ENCODE measurements at places on chromosomes 11 and 22.

DNA sequence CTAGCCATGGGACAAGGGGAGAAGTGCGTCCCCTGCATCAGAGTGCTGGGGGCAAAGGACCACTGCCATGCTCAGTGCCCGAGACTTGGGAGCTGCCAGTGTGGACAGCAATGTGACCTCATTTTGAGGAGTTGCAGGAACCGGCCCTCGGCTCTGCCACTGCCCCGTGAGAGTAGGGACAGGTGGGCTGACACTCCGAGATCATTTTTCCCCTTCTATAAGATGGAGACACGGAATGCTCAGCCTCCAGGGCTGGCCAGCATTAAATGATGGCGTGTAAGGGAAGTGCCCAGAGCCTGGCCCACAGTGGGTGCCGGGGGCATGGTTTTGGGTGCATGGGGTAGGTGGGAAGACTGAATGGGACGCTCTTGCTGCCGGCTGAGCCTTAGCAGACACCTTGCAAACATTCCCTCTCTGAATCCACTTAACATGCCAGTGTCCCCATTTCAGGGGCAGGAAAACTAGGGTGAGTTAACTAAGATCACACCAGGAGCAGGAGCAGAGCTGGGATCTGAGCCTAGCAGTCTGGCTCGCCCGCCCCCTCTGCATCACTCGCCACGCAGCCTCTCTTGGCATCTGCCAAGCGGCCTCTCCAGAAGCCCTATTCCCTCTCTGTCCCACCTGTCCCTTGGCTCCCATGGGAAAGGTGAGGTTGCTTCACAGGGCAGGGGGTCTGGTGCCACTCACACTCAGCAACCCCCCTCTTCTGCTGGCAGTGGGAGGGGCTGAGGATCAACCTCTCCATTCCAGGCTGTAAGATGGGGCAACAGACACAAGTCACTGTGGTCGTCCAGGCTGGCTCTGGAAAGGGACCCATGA is 13.6 kb downstream of the NPTXR start:
- DNase-seq = no peak

DNA sequence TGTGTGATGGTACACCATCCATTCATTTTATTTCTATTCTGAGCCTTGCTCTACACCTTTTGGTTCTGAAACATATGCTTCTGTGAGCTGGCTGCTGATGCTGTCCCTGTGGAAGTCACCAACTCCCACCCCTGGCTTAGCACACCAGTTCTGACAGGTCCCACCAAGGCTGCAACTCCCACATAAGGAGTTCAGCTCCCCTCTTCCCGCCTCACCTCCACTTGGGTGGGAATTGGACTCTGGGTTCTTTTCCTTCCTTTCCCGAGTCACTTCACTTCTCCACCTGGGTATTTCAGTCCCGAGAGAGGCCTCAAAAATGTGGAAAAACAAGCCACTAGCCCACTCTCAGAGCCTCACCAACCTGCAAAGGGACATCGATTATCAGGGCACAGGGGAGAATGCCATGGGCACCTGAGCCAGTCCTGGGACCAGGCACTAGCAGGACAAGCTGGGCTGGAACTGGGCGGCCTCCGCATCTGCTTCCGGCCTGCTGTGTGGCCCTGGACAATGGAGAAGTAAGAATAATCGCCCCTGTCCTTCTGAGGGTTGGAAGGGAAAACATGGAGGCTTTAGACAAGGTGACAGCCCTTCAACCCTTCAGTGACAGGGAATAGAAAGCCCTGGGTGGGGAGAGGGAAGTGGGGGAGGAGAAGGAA is 80.1 kb downstream of the IGLL1 start:
- peak; percentile 46 for DNase-seq

DNA sequence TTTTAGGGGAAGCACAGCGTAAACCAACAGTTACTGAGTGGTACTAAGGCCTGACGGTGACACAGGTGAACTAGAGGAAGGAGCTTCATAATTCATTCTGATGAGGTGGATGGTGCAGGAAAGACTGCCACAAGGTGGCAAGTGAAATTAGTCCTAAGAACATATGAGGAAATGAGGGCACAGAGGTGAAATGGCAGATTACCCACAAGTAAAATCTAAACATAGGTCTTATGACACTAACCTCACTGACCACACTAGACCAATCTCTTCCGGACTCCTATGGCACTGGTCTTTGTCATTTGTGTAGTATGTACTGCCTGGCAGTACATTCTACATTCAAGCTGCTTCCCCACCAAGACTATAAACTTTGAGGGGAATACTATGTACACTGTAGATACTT is 20.2 kb downstream of the GAB2 start:
- DNase-seq = no peak

- DNase-seq = no peak
Observed at GRCh38 chr11:25943031-25943430, 388.9 kb upstream of the ANO3 start.

DNA sequence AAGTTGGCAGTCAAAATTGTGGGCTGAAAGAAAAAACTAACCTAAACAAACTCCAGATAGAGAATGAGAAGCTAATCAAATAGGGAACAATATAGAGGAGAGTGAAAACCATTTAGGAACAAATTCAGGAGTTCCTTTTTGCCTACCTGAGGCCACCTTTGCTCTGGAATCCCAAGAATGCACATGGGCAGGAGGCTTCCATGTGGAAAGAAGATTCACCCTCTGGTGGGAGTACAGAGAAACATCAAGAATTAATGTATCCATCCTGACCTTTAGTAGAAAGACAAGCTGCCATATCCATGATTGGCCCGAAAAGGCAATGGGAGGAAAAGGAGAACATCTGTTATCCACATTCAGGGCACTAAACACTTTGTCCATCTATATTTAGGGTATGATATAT is 35.0 kb upstream of the MRGPRX1 start:
- DNase-seq = no peak

- DNase-seq = no peak
Observed at GRCh38 chr22:19851291-19852176, 3.1 kb downstream of the GNB1L start.

DNA sequence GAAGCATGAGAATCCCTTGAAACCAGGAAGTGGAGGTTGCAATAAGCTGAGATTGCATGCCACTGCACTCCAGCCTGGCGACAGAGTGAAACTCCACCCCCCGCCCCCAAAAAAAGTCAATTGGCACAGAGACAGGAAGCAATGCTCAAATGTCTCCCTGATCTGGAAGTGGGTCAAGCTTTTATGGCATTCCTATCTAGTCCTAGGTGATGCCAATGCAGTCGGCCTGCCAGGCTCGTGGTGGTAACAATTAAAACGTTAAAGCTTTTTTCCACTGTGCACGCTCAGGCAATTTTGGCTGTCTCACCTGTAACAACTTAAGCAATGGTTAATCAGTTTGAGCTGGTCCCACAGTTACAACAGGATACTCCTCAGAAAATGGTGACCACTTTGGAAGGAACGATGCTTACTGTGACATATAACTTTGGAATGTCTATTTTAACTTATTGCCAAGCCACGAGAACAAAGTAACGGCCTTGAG is 18.9 kb upstream of the PISD start:
- peak; percentile 3 for DNase-seq

- no peak for DNase-seq
Observed at GRCh38 chr11:125170001-125170509, 5.5 kb downstream of the PKNOX2 start.

GRCh38 chr11:35621620-35622019 is 3.4 kb downstream of the FJX1 start:
- no peak for DNase-seq

- DNase-seq = no peak
Observed at GRCh38 chr11:64252003-64252872, 908 bp downstream of the PLCB3 start.

GRCh38 chr11:103077554-103077953 is 14.4 kb downstream of the DCUN1D5 start:
- DNase-seq = no peak

- DNase-seq = no peak
Observed at GRCh38 chr11:67457453-67457852, 2.3 kb downstream of the CABP4 start.

GRCh38 chr11:111846063-111846462 is 25.3 kb downstream of the ALG9 start:
- no peak for DNase-seq

GRCh38 chr22:45225732-45226502 is 14.8 kb downstream of the KIAA0930 start:
- no peak for DNase-seq

- no peak for DNase-seq
Observed at GRCh38 chr11:103898065-103898464, 138.4 kb upstream of the DDI1 start.

GRCh38 chr22:47457021-47457420 is 694.6 kb downstream of the TBC1D22A start:
- DNase-seq = no peak

- no peak for DNase-seq
Observed at GRCh38 chr22:43118953-43119458, 8.5 kb downstream of the BIK start.

- no peak for DNase-seq
Observed at GRCh38 chr11:134471716-134472455, 59.8 kb upstream of the B3GAT1 start.

DNA sequence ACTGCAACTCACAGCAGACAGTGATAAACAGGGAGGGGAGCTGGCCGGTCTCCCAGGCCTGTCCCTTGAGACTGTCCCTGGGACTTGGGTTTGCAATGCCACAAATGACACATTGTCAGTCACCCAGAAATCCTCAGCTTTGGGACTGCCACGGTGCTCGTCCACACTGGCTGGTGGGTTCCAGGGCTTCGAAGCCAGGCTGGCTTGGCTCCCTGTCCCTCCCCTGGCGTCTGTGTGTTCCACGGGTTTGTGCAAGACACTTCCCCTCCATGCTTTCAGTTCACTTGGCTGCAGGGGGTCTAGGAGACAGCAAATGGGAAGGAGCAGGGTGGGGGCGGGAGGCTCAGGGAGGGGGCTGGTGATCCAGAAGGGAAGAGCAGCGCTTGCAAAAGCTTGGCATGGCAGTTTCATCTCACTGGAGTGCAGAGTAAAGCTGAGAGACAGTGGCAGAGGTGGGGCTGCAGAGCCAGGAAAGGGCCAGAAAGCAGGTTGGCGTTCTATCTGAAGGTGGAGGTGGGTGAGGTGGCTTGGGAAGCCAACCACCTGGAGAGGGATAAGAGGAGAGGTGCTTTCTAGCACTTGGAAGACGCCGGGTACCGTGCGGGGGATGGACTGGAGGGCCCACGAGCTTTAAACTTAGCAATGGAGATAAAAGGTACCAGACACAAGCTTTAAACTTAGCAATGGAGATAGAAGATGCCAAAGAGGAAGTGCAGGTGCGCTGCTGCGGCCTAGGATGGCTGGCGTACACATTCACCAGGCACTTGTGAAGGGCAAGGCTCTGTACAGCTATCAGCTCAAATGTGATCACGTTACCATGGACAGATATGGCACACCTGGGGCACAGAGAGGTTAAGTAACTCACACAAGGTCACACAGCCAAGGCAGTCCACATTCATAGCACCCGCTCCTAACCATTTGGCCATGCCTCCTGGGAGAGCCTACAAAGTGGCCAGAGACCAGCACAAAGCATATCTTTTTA is 86.4 kb upstream of the SHISAL1 start:
- peak; percentile 5 for DNase-seq

GRCh38 chr22:49647627-49648026 is 180.0 kb downstream of the BRD1 start:
- DNase-seq = no peak

DNA sequence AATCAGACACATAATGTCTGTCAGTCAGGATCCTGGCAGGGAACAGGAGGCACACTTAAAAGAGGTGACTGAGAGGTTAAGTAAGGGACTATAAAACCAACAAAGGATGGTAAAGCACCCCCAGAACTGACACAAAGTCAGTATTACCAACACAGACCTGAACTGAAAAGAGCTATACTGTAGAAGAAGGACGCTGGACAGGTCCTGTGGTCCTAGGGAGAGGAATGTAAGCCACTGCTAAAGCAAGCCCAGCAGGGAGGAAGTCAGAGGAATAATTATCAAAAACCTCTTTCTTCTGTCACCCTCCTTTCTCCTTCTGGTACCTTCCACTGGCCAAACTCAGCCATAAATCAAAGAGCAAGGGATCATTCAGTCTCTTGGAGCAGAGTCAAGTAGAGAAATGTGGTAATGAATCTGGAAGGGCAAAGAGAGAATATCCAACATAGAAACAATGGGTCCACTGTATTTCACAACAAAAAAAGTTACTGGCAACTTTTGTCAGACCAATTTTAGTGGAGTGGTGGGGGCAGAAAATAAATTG is 33.4 kb upstream of the ANGPTL5 start:
- DNase-seq = no peak

DNA sequence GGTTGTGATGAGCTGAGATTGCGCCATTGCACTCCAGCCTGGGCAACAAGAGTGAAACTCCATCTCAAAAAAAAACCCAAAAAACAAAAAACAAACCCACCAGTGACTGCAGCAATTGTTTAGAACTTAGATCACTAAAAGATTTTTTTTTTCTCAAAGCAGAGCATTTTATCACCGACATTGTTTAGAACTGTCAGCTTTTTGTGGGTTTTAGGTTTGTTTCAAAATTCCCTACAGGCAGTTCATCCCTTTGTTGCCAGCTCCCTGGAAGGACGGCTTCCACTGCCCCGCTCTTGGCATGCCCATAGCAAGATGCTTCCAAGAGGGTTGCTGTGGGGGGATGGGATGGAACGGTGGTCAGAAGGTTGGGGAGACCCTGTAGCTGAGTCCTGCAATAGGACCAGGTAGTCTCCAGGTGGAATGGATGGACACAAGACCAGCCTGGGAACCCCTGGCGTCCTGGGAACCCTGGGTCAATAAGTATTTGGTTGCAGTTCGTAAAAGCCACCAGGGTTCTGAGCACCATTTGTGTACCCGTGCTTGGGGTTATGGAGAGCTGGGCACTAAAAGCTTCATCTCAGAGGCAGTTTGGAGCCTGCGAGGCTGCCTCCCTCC is 46.7 kb downstream of the TSPAN18 start:
- DNase-seq = peak; percentile 42

GRCh38 chr11:115893461-115894099 is 389.4 kb upstream of the CADM1 start:
- no peak for DNase-seq

- DNase-seq = peak; percentile 23
Observed at GRCh38 chr11:134464196-134464595, 52.2 kb upstream of the B3GAT1 start.

DNA sequence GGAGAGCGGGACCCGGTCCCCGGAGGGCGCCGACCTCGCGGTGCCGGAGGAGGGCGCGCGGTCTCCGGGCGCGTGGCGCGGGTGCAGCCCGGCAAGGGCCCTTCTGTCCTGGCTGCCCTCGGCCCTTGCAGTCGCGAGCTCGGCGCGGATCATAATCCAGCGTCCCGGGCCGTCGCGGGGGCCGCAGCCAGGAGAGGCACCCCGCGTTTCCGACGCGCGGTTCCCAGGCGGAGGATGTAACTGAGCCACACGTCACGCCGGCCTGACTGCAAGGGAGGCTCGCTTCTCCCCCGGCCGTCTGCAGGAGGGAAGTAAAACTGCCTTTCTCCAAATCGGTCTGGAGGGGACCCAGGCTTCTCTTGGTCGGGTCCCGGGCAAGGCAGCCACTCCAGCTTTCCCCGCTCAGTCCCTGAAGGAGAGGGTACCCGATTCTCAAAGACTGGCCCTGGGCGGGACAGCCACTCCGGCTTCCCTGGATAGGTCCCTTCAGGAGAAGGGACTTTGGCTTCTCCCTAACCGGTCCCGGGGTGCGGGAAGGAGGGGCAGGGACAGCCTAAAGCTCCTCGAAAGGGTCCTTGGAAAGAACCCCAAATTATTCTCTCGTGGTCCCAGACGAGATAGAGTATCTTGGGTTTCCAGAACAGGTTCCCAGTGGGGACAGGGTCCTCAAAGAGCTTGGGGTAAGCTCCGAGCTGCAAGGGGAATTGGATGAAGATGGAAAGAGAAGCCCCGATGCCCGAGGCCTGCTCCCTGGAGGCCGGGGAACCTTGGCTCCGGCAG is 836 bp downstream of the SPON1 start:
- peak; percentile 70 for DNase-seq

- DNase-seq = no peak
Observed at GRCh38 chr11:105827906-105828305, 194.1 kb downstream of the MSANTD4 start.

Measured in kidney (tissue), 22 donors.